ENCODE measurements at places on chromosomes 3 and 15. TPM values are rescaled to one million over a fixed set of nuclear protein-coding genes. Genes with fewer than 3 reads are reported as not detected.

DNA sequence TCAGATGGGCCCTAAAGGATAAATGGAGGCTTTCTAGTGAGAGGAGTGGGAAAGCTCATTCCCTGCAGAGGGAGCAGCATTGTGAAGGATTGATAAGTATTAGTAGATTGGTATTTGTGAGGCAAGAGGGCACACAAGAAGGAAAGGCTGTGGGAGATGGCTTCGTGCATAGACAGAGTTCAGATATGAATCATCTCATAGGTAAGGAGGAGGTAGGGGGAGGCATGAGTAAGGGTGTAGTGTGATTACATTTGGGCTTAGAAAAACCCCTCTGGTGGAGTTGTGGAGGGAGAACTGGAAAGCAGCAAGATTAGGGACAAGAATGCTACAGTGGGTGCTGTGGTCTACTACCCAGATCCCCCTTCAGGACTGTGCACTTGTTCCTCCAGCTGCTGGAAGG lies 29.6 kb downstream of the ONECUT1 start:
- H3K4me1 ChIP-seq: no peaks in the 10 kb centered on the region
- H3K36me3 ChIP-seq: no peaks in the 10 kb centered on the region
- no peak overlapping the region for H3K27ac ChIP-seq
- H3K27me3 ChIP-seq: no peaks in the 10 kb centered on the region
- no peak overlapping the region for H3K4me3 ChIP-seq
- DNase-seq: no peak

GRCh38 chr3:126422121-126422520 lies 27.4 kb downstream of the CFAP100 start:
- no peak overlapping the region for H3K4me3 ChIP-seq
- no peak overlapping the region for H3K27ac ChIP-seq

DNA sequence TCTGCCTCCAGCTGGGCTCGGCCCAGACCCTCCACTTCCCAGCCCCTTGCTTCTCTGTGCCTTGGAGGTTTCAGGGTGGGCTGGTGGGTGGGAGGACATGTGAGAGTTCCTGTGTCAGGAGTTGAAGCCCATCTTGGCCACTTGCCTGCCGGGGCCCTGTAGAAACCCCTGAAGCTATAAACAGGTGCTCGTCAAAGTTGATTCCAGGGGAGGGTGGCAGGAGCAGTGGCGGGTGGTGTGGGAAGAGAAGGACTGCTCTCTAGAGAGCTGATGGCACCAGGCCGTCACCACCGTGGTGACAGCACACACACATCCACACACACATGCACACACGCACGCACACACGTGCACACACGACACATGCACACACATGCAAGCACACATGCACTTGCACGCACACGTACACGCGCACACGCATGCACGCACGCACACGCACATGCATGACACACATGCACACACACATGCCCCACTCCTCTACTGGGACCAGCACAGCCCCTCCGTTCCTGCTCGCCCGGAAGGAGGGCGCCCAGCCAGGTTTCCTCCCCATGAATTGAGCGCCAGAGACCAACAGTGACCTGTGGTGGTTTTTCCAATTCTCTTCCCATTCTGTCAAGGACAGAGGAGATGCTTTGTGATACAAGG lies 56.3 kb upstream of the CGNL1 start:
- no peak overlapping the region for H3K4me3 ChIP-seq
- H3K36me3 ChIP-seq: peaks cover 10% of the 10 kb centered on the region
- no peak overlapping the region for H3K27ac ChIP-seq
- peaks cover 18% of the 10 kb centered on the region for H3K27me3 ChIP-seq

DNA sequence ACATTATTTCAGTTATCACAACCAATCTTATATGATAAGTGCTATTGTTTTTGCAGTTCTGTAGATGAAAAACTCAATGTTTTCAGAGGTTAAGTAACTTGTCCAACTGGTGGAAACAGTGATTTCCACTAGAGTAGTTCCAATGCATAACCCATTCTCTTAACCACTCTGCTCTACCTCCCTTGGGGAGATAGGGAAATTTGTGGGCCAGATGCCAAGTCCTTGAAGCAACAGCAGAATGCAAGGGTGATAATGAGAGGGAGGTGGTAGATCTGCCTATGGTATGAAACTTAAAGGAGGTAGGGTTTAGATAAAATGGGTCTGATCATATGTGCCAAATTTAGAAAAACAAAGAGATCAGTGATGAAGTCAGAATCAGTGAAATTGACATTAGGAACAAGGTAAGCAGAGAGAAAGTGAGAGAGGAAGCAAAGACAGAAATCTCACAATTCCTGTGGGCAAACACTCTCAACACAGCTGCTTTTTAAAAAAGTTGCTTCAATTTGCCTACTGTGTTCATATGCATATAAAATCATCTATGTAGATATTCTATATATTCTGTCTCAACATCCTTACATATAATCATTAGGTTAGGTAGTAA lies 50.5 kb upstream of the UBP1 start:
- no peak overlapping the region for H3K4me3 ChIP-seq
- H3K4me1 ChIP-seq: no peaks in the 10 kb centered on the region
- H3K36me3 ChIP-seq: no peaks in the 10 kb centered on the region
- DNase-seq: no peak
- H3K27ac ChIP-seq: no peak overlapping the region

GRCh38 chr15:60396100-60396499 lies 1.7 kb downstream of the ANXA2 start:
- peaks cover 13% of the 10 kb centered on the region for H3K27me3 ChIP-seq
- H3K4me3 ChIP-seq: peak overlapping the region; percentile 94
- no peak overlapping the region for H3K27ac ChIP-seq
- H3K36me3 ChIP-seq: peaks cover 4% of the 10 kb centered on the region
- DNase-seq: no peak

DNA sequence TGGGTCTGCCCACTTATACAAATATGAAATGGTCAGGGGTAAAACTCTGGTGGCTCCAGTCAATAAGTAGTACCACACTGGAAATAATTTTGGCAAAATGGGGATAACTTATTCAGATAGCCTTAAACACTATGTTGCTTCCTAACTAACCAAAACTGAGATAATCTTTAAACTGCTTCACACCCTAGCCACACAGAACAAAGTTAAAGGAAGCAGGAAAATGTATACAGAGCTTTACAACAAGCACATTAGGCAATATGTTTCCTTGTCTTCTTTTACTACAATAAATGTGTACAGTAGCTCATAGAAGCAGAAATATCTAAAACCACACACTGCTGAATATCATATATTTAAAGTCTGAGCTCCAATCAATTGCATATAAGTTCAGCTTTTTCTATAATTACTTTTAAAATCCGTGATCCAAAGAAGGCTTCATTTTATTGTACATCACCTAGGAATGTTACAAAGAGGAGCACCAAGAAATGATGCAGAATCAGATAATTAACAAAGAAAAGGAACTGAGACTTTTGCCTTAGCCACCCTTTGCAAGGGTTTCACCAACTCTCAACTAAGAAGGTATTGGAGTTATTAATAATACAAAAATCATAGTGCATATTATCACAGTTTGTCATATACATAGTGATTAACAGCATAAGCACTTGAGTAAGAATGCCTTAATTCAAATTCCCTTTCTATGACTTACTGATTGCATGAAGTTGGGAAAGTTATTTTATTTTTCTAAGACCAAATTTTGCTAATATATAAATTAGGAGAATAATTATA lies 9.2 kb upstream of the SSR3 start:
- peaks cover 3% of the 10 kb centered on the region for H3K4me1 ChIP-seq
- no peak overlapping the region for H3K4me3 ChIP-seq

DNA sequence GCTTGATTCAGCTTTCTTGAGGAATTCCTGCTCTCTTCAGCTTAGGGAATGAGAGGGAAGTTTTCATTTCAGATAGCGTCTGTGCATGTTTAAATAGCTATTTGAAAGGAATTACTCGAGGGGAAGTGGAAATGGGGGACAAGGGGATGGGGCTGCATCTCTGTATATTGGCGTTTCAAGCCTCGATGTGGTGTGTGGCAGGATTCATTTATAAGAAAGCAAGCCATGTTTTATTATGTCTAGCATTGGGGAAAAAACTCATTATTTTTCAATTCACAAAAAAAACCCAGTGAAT lies 1.0 kb downstream of the ATP2C1 start:
- DNase-seq: no peak
- H3K36me3 ChIP-seq: no peaks in the 10 kb centered on the region
- H3K4me1 ChIP-seq: peaks cover 28% of the 10 kb centered on the region

- no peak overlapping the region for H3K4me3 ChIP-seq
- no peak for DNase-seq
- no peaks in the 10 kb centered on the region for H3K36me3 ChIP-seq
- H3K4me1 ChIP-seq: no peaks in the 10 kb centered on the region
- H3K27ac ChIP-seq: no peak overlapping the region
- peaks cover 5% of the 10 kb centered on the region for H3K27me3 ChIP-seq
Observed at GRCh38 chr15:100330221-100330620, 11.6 kb downstream of the ADAMTS17 start.

- H3K27me3 ChIP-seq: no peaks in the 10 kb centered on the region
- H3K4me1 ChIP-seq: peaks cover 7% of the 10 kb centered on the region
- H3K36me3 ChIP-seq: no peaks in the 10 kb centered on the region
- DNase-seq: no peak
- no peak overlapping the region for H3K27ac ChIP-seq
Observed at GRCh38 chr3:25471081-25471768, 43.2 kb downstream of the RARB start.

DNA sequence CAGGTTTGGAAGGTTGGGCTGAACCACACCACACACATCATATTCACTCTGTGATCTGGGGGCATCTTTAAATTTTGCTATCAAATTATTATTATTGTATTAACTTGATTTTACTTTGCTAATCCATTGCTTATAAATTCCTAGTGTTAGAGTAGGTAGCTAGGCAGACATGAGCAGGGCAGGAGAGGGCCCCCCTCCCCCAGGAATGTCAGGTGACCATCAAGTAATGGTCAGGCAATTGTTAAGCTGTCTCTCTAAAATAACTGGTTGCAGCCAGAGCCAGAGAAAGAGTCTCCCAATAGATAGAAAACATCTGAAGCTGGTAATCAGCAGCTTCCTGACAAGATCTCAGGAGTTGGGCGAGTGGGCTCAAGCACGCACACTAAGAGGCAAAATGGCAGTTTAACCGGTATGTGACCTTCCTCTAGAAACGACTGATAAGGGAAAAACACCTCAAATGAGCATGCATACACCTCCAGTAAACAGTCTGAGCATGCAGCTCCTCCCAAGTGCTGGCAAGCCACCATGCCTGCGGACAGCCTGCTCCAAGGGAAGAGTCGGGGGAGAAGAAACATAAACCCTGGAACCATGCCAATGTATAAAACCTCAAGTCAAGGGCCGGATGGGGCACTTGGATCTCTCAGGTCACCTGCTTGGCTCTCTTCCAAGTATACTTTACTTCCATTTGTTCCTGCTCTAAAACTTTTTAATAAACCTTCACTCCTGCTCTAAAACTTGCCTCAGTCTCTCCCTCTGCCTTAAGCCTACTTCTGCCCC lies 3.1 kb upstream of the CXCR6 start:
- H3K36me3 ChIP-seq: peaks cover 5% of the 10 kb centered on the region
- no peaks in the 10 kb centered on the region for H3K27me3 ChIP-seq
- no peak for DNase-seq
- H3K4me3 ChIP-seq: no peak overlapping the region

DNA sequence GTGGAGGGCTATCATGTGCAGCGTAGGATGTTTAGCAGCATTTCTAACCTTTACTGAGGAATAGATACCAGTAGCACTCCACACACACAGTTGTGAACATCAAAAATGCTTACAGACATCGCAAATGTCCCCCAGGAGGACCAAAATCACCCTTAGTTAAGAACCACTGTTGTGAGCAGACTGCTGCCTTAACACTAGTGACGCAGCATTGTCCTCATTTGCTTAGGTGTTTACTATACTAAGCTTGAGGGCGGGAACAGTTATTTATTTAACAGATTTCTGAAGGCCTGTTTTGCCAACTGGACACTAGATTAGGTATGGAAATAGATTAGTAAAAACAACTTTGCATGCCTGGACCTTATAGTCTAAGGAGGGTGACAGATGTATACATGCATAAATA lies 2.3 kb downstream of the PPP2R3A start:
- H3K4me1 ChIP-seq: peaks cover 32% of the 10 kb centered on the region
- H3K36me3 ChIP-seq: peaks cover 14% of the 10 kb centered on the region
- H3K27me3 ChIP-seq: peaks cover 10% of the 10 kb centered on the region
- peak overlapping the region; percentile 94 for H3K4me3 ChIP-seq
- H3K27ac ChIP-seq: no peak overlapping the region
- DNase-seq: no peak

DNA sequence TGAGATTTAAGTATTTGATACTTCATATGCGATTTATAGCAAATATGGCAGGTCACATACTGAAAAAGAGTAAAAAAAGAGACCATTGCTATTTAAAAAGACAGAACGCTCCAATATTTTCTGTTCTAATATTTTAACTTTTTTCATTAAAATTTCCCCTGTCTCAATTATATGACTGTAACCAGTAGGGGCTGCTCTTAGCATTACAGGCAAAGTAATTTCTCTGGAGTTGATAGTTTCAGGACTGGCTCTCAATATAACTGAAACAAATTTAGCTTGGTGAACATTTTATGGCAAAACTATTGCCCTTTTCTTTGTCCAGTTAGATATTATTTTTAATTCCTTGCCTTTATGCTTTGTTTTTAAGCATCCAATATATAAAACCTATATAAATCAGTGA lies 286.3 kb upstream of the ROBO2 start:
- no peaks in the 10 kb centered on the region for H3K36me3 ChIP-seq
- H3K4me1 ChIP-seq: no peaks in the 10 kb centered on the region
- no peak overlapping the region for H3K4me3 ChIP-seq
- no peak overlapping the region for H3K27ac ChIP-seq
- H3K27me3 ChIP-seq: no peaks in the 10 kb centered on the region
- DNase-seq: no peak

- no peak overlapping the region for H3K4me3 ChIP-seq
- no peaks in the 10 kb centered on the region for H3K36me3 ChIP-seq
- peaks cover 2% of the 10 kb centered on the region for H3K27me3 ChIP-seq
- H3K27ac ChIP-seq: no peak overlapping the region
Observed at GRCh38 chr15:49490966-49491365, 67.9 kb downstream of the FGF7 start.

- H3K27me3 ChIP-seq: peaks cover 2% of the 10 kb centered on the region
- no peaks in the 10 kb centered on the region for H3K4me1 ChIP-seq
- H3K27ac ChIP-seq: no peak overlapping the region
- no peaks in the 10 kb centered on the region for H3K36me3 ChIP-seq
Observed at GRCh38 chr15:87628311-87628710, 628.2 kb downstream of the NTRK3 start.

DNA sequence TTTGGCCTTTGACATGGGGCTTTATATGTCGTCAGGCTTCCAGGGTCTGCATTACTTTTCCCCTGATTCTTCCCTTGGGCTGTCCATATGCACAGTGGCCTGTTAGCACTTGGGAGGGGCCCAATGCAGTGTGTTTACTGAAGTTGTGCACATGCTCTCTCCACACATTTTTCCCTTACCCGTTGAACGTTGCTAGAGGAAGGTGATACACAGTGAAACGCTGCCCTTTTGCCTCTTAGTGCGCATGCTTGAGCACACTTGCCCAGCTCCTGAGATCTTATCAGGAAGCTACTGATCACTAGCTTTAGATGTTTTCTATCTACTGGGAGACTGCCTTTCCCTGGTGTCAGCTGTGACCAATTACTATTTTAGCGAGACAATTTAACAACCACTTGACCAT lies 1198.0 kb downstream of the ROBO1 start:
- no peak overlapping the region for H3K4me3 ChIP-seq
- H3K36me3 ChIP-seq: no peaks in the 10 kb centered on the region
- no peak overlapping the region for H3K27ac ChIP-seq
- H3K4me1 ChIP-seq: no peaks in the 10 kb centered on the region
- no peak for DNase-seq

GRCh38 chr15:27989838-27990237 lies 109.3 kb downstream of the OCA2 start:
- H3K27me3 ChIP-seq: peaks cover 2% of the 10 kb centered on the region
- no peaks in the 10 kb centered on the region for H3K36me3 ChIP-seq
- H3K27ac ChIP-seq: no peak overlapping the region
- no peak overlapping the region for H3K4me3 ChIP-seq
- no peak for DNase-seq

The ROBO1 gene
- total RNA-seq: 250 TPM

The XIRP1 gene
- total RNA-seq: 0.21 TPM

The GCSAM gene
- not detected for total RNA-seq

The CLDN16 gene
- not detected for total RNA-seq

The TRAIP gene
- 6.2 TPM for total RNA-seq

Measured in endothelial cell (in vitro differentiated cells).